ENCODE measurements at places on chromosomes 7 and 10.

- peak; percentile 37 for DNase-seq
Measured at GRCh38 chr7:379456-380138, 89.6 kb downstream of the FOXL3 start.

GRCh38 chr7:35968140-35968940, 167.5 kb downstream of the SEPTIN7 start:
- DNase-seq, result no peak

DNA sequence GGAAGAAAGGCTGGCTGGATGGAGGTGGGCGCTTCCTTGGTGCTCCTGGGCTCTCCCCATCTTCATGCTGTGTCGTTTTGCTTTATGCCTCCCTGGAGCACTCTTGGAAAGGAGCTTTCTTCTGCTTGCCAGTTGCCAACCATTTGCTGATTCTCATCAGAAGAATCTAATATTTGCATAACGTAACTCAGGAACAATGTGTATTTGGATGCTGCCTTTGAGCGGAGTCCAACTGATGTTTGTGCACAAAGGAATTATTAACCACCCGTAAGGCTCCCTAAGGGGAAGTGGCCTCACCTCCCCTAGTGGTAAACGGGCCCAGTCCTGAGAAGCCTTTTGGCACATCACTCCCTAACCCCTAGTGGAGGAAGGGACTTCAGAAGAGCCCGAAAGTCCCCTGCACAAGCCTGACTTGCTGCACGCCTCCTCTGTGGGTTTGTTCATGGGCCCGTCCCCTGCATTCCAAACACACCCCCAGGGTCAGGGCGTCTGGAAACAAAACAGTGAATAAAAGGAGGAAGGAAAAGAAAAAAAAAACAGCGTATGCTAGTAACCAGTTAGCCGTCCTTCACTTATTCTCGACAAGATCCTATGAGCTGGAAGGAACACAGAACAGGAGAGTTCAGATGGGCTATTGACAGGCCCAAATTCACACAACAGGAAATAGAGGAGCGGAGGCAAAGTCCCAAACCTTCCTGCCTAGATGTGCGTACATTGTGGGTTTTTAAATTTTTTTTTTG, 602.2 kb downstream of the LRMDA start:
- DNase-seq, result no peak

DNA sequence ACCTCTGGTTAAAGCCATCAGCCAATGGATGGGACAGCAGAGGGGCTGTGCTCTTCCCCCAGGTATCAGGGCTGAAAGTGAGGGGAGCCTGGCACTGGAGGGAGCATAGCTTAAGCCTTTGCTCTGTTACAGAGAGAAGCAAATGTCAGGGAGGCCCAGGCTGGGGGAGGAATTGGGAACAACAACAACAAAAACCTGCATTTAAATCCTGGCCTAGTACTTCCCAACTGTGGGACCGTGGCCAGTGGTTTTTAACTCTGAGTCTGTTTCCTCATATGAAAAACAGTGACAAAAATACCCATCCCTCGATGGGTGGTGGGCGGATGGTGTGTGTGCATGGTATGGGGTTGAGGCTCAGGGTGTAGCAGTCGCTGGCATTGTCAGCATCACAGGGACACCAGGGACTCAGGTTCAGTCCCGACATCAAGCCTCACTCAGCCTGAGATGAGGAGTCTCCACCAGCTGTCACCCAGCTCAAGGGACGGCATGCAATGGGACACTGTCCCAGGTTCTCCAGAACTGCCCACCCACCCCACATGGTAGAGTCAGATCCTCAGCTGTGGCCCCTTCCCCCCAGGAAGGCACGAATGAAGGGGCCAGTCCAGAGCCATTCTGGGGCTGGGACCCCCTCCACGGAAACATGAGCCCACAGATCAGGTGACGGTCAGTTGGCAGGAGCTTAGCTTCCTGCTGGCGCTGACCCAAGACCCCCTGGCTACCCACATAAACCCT, 74.5 kb downstream of the AFAP1L2 start:
- DNase-seq, result no peak

- peak; percentile 19 for DNase-seq
Measured at GRCh38 chr7:7970531-7971307, 2.1 kb downstream of the GLCCI1 start.

- DNase-seq, result peak; percentile 31
Measured at GRCh38 chr7:77439572-77439971, 23.4 kb upstream of the GSAP start.

GRCh38 chr10:78579576-78579975, 489.2 kb upstream of the ZMIZ1 start:
- peak; percentile 85 for DNase-seq

- DNase-seq, result peak; percentile 67
Measured at GRCh38 chr7:14839307-14839706, 63.2 kb downstream of the DGKB start.

DNA sequence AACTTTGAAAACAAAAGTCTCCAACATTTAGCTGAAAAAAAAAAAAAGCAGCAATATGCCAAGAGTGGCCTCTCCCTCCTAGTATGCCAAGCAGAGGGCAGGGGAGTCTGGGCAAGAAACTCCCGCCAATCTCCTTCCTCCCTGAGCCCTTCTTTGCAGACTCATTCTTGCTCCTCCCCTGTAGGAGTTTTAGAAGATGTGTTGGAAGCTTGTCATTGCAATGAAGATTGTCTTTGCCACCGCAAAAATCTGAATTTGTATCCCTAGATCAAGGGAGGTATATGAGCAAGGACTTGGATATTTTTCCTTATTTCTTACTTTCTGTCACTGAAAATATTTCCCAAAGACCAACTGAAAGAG, 2.6 kb upstream of the TNS3 start:
- DNase-seq, result no peak

DNA sequence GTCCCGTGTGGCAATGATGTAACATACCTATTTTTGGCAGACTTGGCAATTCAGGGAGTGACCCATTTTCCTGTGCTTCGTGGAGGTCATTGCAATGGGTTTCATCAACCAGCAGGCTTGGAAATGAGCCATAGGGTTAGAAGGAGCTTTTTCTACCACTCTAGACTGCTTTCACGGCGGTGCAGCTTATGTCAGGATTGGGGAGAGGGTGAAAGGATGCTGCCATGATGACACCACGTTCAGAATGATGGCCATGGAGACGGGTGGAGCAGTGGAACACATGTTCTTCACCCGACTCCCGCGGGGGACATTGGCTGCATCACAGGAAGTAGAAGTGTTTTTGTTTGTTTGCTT, 220.2 kb downstream of the EMX2 start:
- DNase-seq, result no peak

DNA sequence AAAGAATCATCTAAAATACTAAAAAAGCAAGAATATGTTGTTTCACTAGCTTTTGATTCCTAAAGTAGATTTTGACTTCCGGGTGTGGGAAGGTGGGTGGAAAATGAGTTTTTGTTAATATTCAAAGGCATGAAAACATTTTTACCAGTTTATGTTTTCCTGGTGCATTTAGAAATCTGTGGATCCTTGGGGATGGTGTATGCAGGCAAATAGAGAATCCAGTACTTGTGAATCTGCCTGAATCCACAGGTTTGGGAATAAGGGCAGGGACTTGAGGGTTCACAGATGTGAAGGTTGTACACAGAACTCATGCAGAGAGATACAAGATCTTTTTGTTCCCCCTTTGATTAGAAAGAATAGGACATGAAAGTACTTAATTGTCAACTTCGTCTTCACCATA, 22.4 kb downstream of the AUTS2 start:
- no peak for DNase-seq

GRCh38 chr10:119805702-119806230, 66.9 kb downstream of the MCMBP start:
- DNase-seq, result no peak

DNA sequence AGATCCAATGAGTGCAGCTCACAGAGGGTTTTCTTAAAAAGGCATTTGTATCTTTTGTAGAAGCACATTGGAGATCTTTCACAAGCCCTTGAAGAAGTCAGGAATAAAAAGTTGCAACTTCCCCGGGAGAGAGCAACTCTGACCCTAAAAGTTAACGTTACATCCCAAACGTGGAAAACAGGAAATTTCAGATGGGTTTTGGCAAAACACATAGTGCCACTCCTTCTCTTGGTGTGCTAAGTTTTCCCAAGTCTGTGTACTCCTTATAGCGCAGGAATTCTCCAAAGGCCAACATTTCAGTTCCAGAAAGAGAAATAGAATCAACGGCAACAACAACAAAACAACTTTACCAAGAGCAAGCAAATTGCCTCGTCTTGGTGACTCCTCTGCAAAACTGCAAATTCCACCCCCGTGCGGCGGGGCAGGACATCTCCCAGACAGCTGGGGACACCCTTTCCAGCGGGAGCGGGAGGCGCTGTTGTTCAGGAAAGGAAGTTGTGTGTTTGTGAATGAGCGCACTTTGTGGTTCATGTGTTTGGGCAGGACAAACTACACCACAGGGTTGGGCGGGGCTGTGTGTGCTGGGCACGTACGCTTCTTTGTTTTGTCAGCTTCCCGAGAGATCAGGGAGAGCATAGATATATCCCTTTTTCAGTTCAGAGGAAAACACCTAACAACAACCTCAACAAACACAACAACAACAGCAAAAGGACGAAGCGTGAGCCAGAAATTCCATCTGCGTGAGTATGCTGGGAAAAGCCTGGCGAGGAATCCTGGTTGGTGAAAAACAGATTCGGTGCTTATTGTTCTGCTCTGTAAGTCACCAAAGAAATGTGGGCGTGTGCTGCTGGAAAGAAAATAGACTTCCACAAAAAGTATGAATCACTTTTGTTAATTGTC, 294.7 kb upstream of the PITRM1 start:
- DNase-seq, result no peak

DNA sequence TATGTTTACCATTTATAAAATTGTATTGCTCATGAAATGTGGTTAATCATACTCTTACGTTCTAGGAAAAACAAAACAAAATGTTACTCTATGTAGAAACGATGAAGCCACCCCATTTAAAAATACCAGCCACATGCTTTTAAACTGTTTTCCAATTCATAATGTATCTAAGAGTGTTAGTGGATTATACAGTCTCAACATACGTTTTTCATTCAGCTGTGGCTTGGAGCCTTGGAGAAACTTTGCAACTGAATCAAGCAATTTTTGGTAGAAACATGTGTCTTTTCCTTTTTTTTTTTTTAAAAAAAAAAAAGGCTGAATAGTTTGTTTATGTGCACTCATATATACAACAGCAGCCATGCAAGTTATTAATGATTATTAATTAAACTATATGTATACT, 378.0 kb upstream of the SEMA3D start:
- DNase-seq, result no peak

DNA sequence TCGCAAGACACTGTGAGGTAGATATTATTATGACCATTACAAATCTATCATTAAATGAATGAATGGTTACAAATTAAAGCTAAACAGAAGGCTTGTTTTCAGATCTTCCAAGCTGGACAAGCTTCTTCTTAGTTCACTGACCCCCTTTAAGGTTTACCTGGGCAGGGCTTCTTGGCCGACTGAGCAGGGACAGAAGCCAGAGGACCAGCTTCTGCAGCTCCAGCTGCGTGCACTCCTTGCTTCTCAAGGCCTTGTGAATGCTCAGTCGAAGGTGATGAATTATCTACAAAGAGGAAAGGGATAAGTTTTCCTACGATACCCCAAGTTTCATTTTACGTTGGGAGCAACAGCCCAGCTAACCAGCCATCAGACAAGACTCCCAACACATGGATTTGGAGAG, 9.3 kb downstream of the ZC3HAV1L start:
- no peak for DNase-seq

DNA sequence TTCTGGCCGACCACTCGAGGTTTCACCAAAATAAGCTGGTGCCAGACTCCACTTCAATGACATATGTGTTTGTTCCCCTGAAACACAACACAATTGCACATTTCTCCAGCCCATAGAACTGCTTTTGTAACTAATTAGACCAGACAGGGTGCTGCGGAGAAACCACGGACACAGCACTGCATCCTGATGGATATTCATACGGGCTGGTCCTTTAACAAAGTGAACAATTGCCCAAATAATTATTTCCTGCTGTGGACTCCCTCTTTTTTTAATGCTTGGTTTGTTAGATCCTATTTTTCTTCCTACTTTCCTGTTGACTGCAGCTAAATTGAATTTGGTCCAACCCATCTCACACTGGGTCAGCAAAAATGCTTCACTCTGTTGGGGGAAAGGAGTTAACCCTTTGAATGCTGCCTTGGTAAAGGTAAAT, 198.6 kb upstream of the BMPER start:
- DNase-seq, result peak; percentile 18

DNA sequence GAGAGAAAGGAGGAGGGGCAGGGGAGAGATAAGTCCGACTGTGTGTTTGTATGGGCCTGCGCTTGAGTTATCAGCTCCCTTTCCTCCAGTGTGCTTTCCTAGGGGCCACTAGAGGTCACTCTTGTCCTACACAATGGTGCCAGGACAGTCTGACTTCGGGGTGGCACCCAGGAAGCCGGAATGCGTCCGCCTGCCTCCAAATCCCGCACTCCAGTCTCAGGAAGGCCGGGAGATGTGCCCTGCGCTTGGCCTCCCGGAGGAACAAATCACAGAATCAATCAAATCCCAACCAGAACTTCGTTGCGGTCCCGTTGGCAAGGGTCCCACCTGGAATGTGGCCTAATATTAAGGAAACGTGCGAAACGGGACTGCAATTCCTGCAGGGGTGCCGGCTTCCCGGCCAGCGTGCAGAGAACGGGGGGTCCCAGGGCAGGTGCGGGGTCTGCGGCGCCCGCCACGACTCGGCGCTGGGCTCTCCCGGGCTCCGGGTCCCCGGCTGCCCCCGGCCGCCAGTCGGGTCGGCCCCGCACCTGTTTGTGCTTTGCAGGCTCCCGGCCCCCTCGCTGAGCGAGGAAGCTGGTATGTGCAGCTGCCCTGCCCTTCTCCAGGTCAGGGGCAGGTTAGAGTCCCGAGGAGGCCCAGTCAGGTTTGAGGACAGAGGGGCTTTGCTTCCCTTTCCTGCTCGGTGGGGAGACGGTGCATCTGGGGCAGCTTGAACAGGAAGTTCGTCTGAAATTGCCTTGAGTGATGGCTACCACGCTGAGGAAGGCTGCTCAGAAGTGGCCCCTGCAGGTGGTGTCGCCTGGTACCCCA, 21.0 kb upstream of the HPS1 start:
- DNase-seq, result no peak

DNA sequence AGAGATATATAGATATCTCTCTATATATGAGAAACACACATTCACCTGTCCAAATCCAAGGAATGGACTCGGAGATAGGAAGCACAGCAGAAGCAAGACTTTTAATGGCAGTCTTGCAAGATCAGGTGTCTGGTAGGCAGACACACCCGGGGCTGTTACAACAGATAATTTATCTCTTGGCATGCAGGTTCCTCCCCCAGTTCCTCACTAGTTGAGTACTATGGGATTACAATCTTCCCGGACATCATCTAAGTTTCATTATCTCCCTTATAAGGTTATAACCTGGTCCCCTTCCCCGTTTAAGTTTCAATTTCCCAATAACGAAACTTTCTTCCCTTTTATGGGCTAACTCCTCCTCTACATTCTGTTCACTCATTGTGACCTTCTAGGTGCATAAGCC, 399.3 kb downstream of the PPP1R3A start:
- no peak for DNase-seq

Data from NCI-H1092 (cell line).